ENCODE measurements at places on chromosomes 6 and 20.
A peak's percentile ranks its signal among the peaks of the same experiment; 100 is the strongest.

GRCh38 chr6:107991772-107992550 is 34.0 kb upstream of the SEC63 start:
- no peak for DNase-seq

- DNase-seq = no peak
Observed at GRCh38 chr6:77440206-77440976, 22.9 kb downstream of the HTR1B start.

DNA sequence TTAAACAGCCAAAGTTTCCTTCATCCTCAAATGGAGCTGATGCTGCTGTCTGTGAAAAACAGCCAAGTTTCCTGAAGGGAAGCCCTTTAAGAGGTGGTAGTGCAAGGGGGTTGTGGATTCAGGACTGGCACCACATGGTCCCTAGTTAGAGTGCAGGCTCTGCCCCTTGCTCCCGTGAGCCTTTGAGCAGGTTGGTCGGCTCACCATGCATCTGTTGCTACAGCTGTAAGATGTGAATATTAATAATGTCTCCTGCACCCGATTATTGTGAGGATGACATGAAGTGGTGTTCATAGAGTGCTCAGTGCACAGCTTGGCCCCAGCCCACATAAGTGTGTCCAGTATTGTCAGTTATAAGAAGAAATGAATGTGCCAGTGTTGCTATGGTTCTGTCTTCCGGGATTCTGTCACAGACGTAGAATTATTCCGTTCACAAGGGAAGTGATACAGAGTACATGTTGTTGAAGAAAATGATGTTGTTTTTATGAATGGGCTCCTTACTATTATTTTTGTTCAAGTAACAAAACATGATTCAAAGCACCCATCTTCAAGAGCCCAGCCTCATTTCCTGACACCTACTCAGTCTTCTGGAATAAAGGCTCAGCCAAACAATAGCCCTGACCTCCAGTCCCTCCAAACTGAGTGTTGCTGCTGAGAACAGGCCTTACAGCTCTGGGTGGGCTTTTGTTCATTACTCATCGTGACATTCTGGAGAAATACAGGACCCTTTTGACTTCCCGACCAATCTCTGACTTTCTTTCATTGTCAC is 2.9 kb upstream of the PKIG start:
- DNase-seq = no peak

- DNase-seq = no peak
Observed at GRCh38 chr6:5271926-5272325, 10.6 kb downstream of the FARS2 start.

DNA sequence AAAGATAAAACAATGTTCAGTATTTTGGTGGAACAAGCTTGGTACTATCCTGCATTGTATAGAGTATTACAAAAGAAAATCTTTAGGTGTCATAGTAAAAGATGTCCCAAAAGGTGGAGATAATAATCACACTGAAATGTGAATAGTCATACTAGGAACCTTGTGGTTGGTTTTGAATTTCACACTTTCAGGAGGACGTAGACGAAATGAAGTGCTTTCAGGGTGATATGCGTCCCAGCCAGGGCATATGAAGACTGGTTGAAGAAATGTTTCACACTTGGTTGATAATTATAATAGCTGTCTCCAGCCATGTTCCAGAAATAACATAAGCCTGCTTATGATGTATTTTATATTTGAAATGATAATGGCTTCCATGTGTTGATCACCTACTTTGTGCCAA is 60.4 kb downstream of the SCAND1 start:
- DNase-seq = no peak

DNA sequence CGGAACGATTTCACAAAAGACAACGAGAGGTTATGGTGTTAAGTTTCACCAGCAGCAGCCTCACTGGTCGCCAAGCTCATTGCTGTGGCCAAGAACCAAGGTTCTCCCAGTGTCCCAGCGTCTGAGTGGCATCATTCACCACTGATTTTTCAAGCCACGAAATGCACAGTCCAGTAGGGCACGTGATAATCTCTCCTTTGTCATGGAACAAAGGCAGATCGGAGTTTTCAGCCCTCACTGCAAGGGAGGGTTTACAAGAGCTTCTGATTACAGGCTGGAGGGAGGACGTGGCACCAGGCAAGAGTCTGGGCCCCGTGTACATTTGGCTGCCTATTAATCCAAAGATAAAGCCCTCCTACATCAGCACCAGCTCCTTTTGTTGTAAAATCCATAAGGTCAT is 2.0 kb downstream of the CD24 start:
- DNase-seq = no peak

DNA sequence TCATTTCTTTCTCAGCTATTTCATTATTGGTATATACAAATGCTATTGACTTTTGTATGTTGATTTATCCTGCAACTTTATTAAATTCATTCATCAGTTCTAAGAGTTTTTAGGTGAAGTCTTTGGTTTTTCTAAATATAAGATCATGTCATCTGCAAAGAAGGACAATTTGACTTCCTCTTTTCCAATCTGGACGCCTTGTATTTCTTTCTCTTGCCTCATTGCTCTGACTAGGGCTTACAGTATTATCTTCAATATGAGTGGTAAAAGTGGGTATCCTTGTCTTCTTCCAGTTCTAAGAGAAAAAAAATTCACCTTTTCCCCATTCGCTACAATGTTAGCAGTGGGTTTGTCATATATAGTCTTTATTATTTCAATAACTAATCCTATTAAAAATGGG is 38.0 kb downstream of the KIF16B start:
- no peak for DNase-seq

GRCh38 chr6:106609699-106610098 is 19.6 kb downstream of the RTN4IP1 start:
- no peak for DNase-seq

- DNase-seq = no peak
Observed at GRCh38 chr20:52572687-52573086, 381.1 kb upstream of the ZFP64 start.

DNA sequence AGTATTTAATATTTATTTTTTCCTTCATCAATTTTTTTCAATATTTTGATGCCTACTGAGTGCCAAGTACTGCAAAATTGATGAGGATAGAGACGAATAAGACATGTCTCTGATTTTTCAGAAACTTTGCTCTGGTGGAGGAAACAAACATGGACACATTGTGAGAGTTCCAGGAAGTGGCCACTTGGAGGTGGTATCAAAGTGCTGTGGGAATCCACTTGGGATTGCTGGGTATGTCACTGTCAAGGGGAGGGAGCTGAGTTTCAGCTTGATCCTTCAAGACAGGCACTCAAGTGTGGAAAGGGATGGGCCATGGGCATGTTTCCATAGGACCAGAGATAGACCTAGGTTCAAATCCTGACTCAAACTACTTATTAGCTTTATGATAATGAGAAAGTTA is 24.5 kb upstream of the ABCC10 start:
- no peak for DNase-seq

DNA sequence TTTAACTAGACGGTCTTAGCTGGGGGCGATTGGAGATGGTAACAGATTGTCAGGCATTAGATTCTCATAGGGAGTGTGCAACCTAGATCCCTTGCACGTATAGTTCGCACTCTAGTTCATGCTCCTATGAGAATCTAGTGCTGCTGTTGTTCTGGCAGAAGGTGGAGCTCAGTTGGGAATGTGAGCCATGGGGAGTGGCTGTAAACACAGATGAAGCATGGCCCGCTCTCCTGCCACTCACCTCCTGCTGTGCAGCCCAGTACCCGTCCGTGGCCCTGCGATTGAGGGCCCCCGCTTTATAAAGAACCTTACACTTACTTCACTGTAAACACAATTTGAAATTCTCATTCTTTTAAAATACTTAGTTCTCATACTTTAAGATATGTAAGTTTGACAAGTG is 339.4 kb downstream of the CDH26 start:
- DNase-seq = no peak

DNA sequence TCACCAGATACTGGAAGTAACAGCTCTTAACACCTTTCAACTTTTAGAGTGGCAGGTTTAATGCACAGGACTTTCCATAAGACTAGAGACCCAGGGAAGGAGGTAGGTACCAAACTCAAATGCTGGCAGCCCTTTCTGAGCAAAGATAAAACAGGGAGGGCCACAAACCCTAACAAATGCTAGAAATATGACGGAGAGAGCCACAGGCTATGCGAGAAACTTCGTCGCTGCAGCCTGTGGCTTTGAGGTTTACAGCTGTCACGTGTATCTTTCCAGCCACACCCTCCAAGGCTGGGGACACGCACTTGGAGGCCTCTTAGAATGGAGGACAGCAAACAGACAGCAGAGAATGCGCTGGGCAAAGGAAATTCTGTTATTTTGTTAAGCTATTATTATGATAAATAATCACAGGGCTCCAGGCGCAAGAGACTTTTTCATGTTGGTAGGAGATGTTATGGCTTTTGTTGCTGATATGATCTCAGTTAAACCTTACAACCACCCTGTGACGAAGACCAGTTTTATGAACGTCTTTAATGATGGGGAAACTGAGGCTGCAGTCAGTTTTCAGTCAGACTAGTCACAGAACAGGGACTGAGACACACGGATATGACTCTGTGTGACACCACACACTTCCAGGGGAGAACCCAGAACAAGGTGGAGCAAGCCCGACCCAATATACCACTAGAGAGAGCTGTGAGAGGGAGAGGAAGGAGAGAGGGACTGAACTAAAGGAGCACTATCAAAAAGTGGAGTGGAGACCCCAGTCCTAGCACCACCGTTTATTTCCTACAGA is 2.0 kb downstream of the TRAM2 start:
- peak; percentile 50 for DNase-seq

DNA sequence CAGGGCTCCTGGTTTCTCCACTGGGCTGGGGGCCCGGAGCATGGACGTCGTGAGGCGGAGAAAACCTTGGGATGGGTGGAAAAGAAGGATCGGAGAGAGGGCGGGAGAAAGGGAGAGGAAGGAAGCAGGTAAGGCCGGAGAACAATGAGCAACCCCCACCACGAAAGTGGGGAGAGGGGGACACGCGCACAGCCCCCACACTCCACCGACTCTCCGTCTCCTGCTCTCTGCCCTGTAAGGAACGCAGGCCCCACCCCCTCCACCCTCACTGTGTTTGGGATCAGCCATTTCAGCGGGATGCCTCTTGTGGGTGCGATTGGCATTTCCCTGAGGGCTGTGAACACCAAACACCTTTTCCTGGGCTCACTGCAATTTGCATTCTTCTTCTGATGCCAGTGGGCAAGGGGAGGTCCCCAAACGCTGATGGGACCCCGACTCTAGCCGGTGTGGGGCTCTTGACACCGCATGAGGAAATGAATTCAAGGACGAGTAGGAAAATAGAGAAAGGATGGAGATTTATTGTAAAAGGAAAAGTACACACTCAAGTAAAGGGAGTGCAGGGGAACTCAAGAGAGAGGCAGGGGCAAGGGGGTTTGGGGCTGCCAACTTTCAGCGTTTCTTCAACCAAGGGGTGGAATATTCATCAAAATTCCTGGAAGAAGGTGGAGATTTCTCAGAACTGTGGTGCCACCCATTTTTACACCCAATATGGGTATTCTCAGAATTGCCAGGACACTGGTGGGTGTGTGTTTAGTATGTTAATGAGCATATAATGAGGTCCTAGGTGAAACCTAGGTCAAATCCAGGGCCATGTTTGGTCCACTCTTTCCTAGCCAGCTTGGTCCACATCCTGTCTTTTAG is 13.1 kb upstream of the RAET1L start:
- no peak for DNase-seq

DNA sequence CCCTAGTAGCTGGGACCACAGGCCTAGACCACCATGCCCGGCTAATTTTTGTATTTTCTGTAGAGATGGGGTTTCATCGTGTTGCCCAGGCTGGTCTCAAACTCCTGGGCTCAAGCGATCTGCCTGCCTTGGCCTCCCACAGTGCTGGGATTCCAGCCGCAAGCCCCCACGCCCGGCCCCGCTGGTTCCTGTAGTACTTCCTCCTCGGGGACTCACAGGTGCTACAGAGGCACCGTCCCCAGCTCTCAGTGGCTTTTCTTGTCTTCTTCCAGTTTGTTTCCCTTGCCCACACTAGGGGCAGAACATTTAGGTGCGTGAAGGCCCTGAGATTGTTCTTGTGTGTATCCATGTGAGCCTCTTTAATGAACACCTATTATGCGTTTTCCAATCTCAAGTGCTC is 773 bp upstream of the ZBP1 start:
- no peak for DNase-seq

GRCh38 chr20:43533060-43533459 is 25.6 kb downstream of the L3MBTL1 start:
- DNase-seq = no peak

DNA sequence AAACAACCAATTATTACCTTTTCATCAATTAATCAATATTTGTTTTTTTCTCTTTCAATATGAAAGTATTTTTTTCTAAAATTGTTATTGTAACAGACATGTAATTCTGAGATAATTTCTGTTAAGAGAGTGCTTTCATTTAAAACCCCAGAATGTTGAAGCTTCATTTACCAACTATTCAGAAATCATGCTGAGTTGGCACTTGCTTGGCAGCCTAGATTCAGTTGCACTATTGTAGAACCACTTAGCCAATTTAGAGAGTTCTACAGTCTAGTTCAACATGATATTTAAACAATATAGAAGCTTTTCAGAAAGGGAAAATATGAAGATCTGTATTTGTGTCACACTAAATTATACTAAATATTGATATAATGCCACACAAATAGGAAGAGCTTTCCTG is 56.1 kb upstream of the NKAIN2 start:
- DNase-seq = no peak

- DNase-seq = no peak
Observed at GRCh38 chr6:56652231-56652630, 9.5 kb upstream of the DST start.

DNA sequence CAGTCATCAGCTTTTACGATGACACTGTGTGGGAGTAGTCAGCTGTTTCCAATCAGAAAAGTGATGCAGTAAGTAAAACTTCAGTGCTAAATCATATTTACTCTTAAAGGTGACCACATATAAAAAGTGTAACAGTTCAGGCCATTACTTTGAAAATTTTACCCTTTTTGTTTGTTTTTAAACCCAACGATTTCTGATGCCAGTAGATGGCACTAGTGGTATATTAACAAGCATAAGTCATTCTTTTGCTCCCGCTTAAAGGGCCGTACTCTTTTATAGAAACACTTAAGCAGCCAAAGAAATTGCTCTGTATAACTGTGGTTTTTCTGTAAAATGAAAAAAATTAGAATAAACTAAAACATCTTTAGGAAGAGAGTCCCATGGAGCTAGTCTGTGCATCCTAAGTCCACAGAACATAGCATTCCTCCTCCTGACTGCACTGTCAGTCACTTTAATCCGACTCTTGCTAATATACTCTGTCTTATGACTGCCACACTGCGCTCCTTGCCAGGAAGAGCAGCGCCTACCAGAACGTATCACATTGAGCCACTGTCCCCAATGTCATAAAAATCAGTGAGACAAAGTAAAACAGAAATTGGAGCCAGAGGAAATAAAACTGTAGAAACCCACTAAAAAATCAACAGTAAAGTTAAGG is 25.0 kb downstream of the HEBP2 start:
- no peak for DNase-seq

- DNase-seq = peak; percentile 52
Observed at GRCh38 chr20:38725931-38726803, 1.9 kb downstream of the SLC32A1 start.

GRCh38 chr6:26420688-26421171 is 18.7 kb downstream of the BTN3A1 start:
- no peak for DNase-seq

- DNase-seq = no peak
Observed at GRCh38 chr20:21074605-21075336, 31.4 kb downstream of the LINC00237 start.
